Liver (tissue), 10 donors: ENCODE measurements at places on chromosomes 2 and 18.

GRCh38 chr18:73774811-73775509, 372.7 kb downstream of the FBXO15 start:
- no peak for DNase-seq

GRCh38 chr2:131580187-131580586, 52.5 kb downstream of the CCDC74A start:
- DNase-seq: no peak

DNA sequence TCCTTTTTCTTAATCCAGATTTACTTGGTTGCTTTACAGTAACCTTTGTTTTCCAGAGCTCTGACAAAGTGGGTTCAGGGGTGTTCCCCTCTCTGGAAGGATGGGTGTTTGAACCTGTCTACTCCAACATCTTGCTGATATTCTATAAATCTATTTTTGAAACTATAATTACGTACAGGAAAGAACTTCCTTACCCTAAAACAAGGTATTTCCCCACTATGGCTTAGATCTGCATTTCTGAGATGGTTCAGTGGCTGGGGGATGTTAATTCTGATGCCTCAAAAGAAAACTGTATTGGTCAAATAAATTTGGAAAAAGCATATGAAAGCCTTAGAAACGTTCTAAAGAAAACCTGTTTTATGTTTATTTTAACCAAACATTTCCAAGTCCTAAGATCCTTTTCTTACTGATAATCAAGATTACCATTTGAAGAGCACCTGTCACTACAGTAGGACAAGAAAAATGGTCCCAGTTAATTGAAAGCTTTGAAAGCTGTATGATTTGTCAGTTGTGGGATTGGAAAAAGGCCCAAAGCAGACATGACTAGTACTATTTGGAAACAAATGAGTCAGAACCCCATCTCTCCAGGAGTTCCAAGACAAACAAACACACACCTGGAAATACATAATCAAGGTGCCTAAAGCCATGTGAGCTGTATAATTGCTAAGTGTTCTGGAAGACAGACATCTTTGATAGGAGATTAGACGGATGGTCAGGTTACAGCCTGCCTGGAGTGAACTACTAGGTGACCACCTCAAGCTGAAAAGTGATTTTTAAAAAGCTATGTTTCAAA, 57.5 kb downstream of the KDM3A start:
- DNase-seq: no peak

GRCh38 chr2:239222706-239223309, 178.0 kb downstream of the HDAC4 start:
- DNase-seq: no peak

DNA sequence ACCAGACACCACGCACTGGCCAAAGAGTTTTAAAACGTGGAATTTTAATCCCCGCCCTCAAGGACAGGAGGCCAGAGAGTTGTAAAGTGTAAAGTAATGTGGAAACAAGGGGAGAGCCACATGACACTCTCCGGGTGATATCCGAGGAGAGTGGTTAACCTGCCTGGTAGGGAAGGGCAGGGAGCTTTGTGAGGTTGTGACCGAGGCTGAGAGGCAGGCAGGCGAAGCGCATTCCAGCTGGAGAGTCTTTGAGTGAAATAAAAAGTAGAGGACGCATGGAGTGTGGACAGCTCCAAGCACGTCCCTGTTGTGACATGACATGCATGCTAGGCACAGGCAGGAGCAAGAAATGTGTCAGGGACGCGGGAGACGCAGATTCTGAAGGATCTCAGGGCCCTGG, 539.5 kb downstream of the RNF144A start:
- no peak for DNase-seq

DNA sequence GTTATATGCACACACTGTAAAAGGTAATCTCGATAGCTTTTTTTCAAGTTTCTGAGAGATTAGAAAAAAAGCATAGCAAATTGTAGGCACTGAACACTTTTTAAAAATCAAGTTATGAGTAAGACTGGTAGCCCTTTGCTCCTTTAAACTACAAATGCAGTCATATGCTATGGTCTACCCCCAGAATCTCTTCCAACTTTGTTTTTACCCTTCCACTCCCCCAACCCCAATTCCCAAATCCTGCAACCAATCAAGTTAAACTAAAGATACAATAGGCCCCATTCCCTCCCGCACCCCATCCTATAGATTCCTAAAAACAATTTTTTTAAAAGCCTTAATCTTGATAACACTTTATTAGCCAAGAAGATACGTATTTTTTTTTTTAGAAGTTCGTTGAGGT, 752 bp upstream of the BAZ2B start:
- no peak for DNase-seq

DNA sequence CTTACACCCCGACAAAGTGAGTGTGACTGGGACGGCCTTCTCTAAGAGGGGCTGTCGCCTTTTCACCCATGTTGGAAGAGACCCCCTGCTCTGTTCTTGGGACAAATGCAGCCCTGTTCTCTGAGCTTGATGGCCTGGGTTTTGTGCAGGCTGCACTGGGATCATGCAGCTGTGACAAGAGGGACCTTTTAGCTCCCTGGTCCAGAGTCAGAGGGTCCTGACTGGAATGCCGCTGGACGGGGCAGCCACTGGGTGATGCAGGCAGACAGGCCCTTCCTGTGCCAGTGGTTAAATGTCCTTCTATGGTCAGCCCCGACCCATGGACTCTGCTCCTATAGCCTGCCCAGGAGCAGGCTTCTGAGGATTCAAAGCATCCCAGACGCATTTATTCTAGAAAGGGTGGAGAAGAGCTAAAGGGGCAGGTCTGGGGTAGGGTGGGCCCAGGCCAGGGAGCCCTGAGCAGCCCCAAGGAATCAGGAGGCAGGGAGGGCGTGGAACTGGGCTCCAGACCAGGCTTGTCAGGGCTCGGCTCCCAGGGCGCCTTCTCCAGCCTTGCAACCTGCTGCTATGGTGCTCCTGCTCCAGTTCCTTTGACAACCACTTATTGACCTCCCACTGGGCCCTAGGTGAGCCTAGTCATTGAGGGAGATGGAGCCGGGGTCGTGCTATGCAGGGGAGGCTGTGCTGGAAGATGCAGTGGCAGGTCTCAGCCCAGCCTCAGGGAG, 277.9 kb upstream of the HS6ST1 start:
- DNase-seq: no peak

DNA sequence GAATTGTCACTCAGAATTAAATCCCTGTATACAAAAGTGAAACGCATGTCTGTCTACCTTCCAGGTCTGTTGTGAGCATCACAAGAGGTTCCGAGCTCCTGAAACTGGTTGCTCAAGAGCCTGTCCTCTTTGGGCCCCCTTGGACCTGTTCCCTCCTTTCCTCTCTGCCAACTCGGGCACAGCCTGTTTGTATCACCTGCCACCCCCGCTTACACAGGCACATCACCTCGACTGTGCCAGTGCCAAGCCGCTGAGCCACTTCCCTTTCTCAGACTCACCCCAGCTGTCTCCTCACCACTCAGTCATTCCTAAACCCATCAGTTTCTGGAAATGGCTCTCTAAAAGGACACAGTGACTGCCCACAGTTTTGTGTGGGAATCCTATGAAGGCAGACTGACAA, 3.1 kb downstream of the EFR3B start:
- no peak for DNase-seq

DNA sequence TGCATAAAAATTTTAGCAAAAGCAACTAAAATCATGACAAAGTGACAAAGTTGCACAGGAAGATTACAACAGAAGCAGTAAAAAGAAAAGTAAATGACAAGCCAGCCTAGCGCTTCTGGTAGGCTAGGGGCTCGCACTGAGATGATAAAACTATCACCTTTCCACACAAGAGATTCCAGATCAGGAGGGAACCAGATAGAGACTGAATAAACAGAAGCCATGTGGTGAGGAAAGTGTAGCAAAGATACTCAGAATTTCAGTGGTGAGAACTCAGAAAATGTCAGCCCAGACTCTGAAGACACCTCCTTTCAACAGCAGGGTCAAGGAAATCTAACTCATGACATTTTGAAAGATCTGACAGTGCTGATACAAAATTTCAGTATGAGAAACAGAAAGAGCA, 77.4 kb upstream of the DNAJC10 start:
- no peak for DNase-seq

DNA sequence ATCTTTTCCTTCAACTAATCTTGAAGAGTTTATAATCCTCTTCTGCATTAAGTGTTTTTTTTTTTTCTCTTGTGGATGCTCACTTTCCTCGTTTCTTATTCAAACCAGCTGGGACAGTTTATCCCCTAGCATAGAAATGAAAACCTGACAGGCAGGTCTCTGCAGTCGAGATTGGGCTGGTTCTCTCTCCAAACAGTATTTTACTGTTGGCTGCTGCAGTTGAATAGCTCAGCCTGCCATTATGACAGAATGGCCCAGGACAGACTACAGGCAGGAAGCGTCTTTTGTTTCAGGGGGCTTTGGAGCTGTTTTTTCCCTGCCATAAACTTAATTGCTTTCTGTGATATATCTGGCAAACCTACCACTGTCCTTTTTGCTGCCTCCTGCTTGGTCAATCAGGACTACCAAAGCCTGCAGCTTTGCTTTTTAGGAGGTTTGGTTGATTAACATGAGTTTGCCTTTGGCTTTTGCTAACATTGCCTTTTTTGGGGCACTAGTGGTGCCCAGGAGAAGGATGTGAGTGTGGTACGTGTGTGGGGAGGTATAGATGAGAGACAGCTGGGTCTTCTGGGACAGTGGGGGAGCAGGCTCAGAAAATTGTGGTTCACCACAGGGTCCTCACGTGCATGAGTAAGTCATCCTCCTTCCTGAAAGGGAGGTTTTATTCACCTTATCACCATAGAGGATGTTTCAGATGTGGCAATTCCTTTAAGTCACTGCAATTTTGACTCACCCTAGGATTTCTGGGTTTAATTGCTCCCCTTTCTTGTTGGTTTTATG, 128.7 kb downstream of the LYPD6B start:
- DNase-seq: no peak

GRCh38 chr18:48901145-48902022, 49.4 kb downstream of the SMAD7 start:
- no peak for DNase-seq

DNA sequence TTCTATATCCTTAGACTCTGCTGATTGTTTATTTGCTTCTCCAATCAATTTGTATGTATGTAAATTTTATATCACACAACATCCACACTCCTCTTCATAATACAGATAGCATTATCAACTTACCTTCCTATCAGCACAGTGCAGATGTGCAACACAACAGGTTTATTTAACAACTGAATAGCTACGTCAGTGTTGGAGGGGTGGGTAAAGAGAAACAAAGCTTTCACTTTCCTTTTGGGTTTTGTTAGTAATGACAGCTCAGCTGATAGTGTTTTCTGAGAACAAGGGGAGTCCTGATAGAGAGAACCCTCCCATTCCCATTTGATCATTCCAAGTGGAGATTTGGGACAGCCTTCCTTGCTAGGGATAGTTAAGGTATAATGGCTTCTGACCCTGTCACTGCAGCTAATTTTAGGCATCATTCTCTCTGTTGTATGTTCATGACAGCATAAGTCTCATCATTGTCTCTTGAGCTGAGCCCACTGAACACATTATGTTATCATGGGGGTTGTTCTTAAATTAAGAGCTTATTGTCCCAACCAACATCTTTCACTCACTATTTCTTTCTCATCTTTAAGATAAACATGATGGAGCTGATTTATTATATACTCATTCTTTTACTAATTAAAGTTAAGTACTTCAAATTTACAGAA, 227.7 kb downstream of the GPD2 start:
- DNase-seq: no peak

- DNase-seq: no peak
Observed at GRCh38 chr2:49210191-49210590, 55.9 kb upstream of the FSHR start.

DNA sequence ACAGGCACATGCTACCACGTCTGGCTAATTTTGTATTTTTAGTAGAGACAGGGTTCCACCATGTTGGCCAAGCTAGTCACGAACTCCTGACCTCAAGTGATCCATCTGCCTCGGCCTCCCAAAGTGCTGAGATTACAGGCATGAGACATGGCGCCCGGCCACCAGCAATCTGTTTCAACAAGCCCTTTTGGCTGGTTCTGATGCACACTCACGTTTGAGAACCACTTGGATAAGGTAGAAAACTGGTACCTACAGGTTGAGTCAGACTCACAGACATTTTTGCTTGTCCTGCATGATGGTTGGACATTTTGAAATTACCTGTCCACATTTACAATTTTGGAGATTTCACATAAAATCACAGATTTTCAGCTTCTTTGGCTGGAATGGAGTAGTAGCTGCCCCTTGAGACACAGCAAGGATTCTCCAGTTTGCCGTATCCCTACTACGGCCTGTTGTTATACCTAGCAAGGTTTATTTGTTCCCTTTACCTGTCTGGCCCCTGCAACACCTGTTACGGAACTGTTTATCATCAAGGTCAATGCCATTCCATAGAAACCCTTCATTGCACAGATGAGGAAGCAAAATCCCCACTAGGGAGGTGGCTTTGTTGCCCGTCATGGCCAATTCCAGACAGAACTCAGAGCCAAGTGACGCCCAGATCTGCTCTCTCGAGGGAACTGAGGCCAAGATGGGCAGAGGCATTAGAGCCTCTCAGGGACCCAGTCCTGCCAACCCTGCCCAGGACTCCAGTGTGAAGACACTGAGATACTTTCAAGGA, 31.4 kb upstream of the IGFBP2 start:
- DNase-seq: no peak

- DNase-seq: no peak
Observed at GRCh38 chr2:160039166-160039903, 23.1 kb downstream of the PLA2R1 start.
